ENCODE measurements at places on chromosomes 6 and 20.
A peak's percentile ranks its signal among the peaks of the same experiment; 100 is the strongest.

GRCh38 chr6:130932438-130932837, 105.2 kb downstream of the SMLR1 start:
- DNase-seq: no peak

DNA sequence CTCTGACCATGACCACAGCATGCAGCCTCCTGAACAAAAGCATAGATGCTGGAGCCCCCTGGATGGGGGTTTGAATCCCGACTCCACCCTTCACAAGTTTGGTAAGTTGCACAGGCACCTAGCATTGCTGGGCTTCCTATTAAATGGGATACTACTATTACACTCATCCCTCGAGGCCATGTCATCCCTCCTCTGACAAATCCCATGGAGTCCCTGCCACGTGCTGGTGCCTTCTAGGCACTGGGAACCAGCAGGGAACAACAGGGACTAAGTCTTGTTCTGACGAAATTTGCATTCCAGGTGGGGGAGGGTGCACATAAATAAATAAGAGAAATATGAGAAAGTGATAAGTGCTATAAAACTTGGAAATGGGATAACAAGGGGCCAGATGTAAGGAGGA, 15.3 kb upstream of the SIRPA start:
- peak; percentile 46 for DNase-seq

GRCh38 chr6:46201702-46202101, 30.9 kb upstream of the ENPP5 start:
- no peak for DNase-seq

GRCh38 chr6:2478200-2478599, 232.8 kb upstream of the GMDS start:
- peak; percentile 68 for DNase-seq

DNA sequence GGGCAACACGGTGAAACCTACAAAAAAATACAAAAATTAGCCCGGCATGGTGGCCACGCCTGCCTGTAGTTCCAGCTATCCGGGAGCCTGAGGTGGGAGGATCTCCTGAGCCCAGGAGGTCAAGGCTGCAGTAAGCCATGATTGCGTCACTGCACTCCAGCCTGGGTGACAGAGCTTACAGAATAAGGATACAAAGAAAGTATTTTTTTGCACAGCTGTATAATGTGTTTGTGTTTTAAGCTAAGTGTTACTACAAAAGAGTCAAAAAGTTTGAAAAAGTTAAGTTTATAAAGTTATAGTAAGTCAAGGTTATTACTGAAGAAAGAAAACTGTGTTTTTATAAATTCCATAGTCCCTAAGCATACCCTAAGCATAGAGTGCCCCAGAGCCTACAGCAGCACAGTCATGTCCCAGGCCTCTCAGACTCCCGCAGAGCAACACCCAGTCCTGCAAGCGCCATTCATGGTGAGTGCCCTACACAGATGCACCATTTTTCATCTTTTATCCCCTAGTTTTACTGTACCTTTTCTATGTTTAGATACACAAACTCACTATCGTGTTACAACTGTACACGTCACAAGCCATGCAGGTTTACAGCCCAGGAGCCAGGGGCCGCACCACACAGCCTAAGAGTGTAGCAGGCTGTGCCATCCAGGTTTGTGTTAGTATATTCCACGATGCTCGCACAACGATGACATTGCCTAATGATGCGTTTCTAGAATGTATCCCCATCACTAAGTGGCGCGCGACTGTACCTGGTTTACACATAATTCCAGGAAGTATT, 22.4 kb downstream of the TAF4 start:
- no peak for DNase-seq

- DNase-seq: peak; percentile 24
Observed at GRCh38 chr6:154754152-154754551, 20.9 kb downstream of the SCAF8 start.

GRCh38 chr20:10511170-10511508, 76.0 kb downstream of the SLX4IP start:
- DNase-seq: no peak

- DNase-seq: no peak
Observed at GRCh38 chr6:13175759-13176158, 152.6 kb downstream of the TBC1D7 start.

DNA sequence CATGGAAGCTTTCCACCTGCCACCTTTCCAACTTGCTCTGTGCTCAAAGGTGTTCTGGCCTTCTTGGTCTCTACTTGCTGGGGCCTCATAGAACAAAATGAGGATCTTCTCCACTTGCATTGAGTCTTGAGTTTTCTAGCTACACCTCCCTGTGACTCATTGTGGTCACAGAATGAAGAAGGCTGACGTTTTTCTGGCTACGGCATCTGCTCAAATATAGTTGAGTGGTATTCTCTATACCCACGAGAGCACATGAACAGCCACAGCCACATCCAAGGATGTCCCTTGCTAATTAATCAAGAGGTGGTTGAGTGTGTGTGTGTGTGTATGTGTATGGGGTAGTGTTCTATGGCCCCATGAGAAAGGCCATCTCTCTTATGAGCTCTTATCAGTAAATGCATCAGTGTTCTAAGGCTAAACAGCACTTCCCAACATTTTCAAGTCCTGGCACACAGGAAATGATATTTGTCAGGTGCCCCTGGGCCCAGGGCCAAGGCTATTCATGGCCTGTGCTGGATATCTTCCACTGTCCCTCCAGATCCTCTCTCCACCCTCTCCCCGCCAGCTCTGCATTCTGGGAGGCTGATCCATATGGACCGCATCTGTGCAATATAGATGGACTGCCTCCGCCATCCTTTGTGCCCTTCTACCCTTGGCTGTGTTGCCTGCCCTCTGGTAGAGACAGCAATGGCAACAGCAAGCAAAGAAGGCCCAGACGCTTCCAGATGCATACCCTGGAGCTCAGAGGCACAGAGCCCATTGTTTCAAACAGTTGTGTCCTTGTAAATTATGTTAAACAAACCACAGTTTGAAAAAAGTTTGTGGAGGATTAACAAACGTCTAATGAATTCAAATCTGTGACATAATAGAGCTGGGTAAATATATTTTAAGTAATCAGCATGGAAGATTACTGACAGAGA, 150.2 kb downstream of the LRFN2 start:
- DNase-seq: peak; percentile 24

- peak; percentile 96 for DNase-seq
Observed at GRCh38 chr6:31114541-31114878, at the start of gene PSORS1C1. TSS of gene PSORS1C1 (plus strand) at chr6:31114800. CDS start at chr6:31129633, 14,833 bp downstream.

- peak; percentile 67 for DNase-seq
Observed at GRCh38 chr6:97947841-97948240, 664.8 kb upstream of the MMS22L start.

DNA sequence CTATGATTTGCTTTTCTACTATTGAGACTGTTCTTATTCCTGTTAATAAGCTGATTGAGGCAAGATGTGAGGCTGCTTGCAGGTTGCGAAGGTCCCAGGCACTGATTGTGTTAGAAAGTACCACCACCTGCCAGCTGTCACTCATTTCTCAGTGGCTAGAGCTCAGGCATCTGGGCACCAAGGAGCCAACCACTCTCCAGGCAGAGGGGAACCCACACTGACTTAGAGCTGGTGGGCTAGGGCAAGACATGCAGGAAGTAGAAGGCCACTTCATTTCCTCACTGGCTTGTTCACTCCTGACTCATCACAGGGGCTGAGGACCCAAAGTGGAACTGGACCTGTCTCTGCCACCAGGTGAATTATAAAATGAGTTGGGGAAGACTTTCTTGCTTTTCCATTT, 7.8 kb upstream of the DLL1 start:
- DNase-seq: no peak

DNA sequence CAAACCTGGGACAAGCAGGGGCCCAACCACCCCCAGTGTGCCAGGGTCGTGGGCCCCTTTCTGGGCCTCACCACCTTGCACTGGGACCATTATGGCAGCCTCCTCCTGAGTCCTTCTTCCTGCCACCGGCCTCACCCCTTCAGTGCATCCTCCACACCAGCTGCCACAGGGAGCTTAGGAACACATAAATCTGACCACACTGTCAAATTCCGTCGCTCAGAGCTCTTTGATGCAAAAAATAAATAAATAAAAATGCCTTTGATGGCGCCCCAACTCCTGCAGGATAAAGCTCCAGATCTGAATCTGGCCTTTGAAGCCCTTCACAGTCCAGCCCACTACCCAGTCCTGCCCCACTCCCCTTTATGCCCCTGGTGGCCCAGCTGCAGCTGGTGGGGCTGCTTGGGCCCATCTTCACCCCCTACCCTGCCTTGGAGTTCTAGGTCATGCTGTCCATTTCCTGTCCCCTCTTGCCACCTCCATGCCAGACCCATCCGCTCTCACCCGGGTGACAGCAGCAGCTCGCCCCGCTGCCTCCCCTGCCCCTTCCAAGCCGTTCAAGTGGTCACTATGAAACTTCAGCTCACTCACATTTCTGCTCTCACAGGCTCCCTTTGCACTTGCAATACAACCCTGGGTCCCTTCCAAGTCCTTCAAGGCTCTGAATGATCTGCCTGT, 16.0 kb downstream of the MYH7B start:
- no peak for DNase-seq
